Stimulated activated CD4-positive, alpha-beta T cell treated with anti-CD3 and anti-CD28 coated beads, Interleukin-1b, Interleukin-23, amount 100 ng/mL, for 48 hours (primary cell): ENCODE measurements at places on chromosomes 6 and 20.
A peak's percentile ranks its signal among the peaks of the same experiment; 100 is the strongest.

DNA sequence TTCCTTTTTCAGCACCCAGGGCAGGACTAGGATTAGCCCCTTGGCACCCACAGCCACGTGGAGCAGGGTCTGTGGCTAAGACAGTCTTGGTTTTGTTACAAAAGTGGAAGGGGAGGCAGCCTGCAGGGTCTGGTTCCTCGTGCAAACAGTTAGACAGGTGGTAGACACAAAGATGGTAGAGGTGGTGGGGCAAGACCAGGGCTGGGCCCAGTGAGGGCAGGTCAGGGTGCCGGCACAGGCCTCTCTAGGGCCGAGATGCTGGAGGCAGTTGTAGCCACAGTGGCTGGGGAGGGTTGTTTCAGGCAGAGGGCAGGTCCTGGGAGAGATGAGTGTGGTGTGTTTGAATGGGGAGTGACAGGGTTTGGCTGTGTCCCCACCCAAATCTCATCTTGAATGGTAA lies 161.6 kb downstream of the SMOC2 start:
- DNase-seq: no peak

DNA sequence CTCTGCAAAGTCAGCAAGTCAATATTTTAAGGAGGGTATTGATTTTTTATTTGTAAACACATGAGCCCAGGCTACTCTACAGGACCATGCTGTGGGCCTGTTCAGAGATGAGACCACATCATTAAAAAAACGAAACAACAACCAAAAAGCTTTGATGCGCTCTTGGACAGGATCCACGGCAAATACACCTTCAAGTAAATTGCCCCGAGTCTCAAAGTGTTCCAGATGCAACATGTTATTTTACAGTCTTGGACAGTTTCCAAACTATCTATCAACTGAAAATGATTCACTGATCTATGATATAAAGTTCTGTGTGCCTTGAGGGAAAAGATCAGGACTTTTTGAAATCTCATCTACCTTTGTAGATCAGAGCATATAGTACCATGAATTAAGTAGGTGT lies 25.8 kb upstream of the CARMIL1 start:
- DNase-seq: no peak

- no peak for DNase-seq
Observed at GRCh38 chr6:160356074-160356744, 8.0 kb downstream of the SLC22A3 start.

DNA sequence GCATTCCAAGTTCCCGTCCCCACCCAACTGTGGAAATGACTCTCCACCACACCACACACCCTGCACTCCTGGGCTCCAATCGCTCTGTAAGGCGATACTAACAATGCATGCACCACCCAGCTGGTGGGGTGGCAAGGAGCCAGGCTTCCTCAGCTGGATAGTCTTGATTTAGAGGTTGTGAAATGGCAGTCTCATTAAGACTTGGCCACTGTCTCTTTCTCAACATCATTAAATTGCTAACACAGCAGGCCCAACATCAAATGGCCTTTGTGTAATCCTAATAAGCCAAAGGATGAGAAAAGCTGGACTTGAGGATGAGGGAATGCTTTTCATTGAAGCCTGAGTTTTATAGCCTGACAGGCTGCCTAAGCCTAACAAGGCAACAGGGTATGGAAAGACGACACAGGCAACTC lies 223.7 kb downstream of the GMDS start:
- DNase-seq: no peak

DNA sequence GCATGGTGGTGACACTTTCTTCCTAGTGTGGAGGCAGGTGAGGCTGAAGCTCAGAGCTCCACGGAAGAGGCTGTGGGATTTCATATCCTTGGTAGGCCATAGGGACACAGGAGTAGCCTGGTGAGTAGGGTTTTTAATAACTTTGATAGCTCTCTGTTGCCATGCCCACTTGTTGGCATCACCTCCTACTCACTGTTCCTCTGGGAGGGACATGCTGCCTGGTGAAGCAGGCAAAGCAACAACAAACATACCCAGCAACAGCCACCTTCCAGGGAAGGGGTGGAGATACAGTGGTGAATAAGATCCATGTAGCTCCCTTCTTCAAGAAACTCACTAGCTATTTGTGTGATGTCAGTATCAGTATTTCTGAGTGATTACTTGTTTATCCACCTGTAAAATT lies 285.4 kb downstream of the CLIC5 start:
- DNase-seq: no peak

GRCh38 chr20:52145587-52145986 lies 46.0 kb downstream of the ZFP64 start:
- DNase-seq: no peak

DNA sequence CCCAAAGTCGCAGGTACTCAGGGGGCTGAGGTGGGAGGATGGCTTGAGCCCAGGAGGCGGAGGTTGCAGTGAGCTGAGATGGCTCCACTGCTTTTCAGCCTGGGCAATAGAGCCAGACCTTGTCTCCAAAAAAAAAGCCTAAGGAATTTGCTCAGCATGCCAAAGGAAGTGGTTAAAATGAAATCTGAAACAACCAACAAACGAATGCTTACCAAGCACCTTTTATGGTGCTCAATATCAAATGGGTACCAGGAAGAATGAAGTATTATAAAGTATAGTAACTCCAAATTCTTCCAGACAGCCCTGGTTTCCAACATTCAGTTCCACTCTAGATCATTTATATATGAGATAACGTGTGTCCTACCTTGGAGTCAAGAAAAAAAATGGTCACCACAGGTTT lies 14.0 kb downstream of the GMDS start:
- no peak for DNase-seq

DNA sequence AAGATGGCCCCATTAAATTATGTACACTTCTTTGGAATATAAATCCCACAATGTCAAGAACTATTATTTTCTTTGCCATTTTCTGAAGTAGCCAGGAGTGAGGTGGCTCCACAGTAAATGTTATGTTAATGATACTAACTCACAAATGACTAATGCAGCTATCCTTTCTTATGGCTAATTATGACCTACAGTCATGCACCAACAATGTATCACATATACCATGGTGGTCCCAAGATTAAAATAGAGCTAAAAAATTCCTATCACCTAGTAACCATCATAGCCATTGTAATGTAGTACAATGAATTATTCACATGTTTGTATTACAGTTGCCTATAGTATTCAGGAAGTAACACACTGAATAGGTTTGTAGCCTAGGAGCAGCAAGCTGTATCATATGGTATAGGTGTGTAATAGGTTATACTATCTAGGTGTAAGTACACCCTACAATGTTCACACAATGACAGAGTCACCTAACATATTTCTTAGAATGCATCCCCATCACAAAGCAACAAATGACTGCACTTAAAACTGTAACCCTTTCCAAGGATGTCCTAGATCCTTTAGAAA lies 15.3 kb downstream of the ECHDC1 start:
- no peak for DNase-seq

GRCh38 chr6:11975353-11975977 lies 36.6 kb upstream of the HIVEP1 start:
- DNase-seq: peak; percentile 29

DNA sequence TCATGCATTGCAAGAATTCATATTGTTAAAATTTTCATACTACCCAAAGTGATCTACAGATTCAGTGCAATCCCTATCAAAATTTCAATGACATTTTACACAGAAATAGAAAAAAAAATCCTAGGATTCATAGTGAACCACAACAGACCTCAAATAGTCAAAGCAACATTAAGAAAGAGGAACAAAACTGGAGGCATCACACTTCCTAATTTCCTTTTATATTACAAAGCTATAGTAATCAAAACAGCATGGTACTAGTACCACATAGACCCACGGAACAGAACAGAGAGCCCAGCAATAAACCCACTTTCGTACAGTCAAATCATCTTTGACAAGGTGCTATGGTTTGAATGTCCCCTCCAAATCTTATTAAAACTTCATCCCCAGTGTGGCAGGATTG lies 39.7 kb downstream of the NTSR1 start:
- DNase-seq: no peak

DNA sequence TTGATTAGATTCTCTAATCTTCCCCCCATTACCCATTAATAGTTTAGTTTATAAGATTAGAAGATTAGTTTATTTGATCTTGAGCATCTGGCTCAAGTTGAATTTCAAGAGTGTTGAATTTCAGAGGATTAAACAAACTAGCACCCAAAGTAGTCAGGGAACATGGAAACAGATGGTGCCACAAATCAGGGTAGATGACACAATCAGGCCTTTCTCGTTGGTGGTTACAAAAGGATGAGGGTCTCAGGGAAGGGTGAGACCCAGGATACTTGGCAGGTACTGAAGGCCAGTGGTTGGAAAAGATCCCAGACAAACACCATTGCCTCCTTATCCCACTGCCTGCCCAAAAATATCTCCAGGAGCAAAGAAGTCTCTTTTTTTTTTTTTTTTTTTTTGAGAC lies 29.5 kb upstream of the ADGRF1 start:
- no peak for DNase-seq

- no peak for DNase-seq
Observed at GRCh38 chr20:5580940-5581708, 169.1 kb upstream of the SHLD1 start.

DNA sequence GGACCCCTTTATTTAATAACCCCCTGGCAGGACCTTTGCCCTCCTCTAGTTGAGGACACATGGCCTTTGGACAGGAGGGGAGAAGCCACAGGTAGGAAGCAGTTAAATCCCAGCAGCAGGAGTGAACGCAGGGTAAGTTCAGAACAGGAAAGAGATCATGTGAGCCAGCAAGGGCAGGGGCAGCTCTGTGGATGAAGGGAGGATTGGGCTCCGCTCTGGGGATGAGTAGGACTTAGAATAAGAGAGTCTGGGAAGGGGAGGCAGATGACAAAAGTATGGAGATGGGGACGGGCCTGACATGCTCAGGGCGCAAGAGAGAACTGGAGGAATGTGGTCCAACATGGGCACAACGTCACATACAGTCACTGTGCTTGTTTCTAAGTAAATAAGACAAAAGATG lies 89.0 kb downstream of the NDUFAF5 start:
- DNase-seq: no peak

GRCh38 chr6:6695625-6696276 lies 107.2 kb downstream of the LY86 start:
- DNase-seq: no peak

DNA sequence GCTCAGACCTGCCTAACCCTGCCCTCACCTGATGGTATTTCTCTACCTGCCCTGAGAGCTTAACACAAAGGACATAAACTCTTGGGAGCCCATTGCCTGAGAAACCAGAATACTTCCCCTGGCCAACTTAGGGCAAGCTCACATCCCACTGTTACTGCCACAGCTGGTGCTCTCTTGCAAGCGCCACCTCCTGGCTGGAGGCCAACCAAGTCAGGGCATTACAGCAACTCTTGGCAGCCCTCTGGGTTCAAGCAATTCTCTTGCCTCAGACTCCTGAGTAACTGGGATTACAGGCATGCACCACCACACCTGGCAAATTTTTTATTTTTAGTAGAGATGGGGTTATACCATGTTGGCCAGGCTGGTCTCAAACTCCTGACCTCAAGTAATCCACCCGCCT lies 70.1 kb downstream of the HECA start:
- peak; percentile 12 for DNase-seq

DNA sequence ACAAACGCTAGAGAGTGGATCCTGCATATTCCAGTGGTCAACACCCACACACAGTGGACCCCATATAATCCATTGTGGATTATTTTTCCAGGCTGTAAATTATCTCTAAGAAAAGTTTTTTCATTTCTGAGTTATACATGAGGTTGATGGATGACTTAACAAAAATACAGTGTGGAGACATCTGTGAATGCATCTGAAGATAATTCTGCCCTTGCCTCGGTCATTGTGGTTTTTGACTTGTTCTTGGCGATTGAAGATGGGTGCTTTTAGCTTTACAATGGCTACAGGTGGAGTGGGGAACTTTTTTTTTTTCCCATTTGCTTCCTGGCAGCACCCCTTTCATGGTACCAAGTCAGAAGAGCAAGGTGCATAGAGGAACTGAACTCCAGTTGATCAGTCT lies 242.7 kb downstream of the MYLK4 start:
- no peak for DNase-seq

GRCh38 chr20:8305449-8305978 lies 173.4 kb downstream of the PLCB1 start:
- DNase-seq: peak; percentile 63
